ENCODE measurements at places on chromosomes 5 and 9.

DNA sequence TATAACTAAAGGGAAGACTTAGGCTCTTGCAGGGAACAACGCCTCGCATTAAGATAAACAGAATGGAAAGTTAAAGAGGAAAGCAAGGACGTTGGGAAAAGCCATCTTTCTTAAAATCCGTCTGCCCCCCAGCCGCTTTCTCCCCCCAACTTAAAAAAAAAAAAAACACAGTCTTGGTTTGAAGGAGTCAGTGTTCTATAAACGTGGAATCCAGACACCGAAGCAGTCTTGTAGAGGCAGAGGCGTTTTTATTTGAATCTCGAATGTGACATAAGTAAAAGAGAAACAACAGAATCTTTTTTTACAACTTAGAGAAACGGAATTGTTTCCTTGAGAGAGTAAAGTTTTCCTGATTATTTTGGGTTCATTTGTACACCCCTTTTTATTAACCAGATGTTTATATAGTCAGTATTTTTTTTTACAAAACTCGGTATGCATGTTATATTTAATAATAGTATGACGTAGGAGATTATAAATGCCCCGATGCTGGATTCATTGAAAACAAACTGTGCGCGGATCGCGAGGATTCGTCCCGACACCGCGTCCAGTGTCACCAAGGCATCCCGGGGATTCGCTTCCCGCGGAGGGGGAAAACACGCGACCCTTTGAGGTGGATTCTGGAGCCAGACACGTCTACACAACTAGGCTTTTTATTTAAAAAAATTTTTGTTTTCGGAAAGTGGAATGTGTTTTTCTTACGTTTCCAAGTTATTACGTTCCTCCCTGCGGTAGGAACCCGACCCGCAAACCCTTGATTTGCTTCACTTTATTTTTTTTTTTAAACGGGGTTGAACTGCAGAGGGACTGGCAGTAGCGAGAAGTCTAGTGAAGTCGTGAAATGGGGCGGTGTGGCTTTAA lies 6.7 kb downstream of the PTCH1 start:
- DNase-seq, result no peak

GRCh38 chr5:88694023-88694679 lies 188.8 kb downstream of the MEF2C start:
- DNase-seq, result no peak

DNA sequence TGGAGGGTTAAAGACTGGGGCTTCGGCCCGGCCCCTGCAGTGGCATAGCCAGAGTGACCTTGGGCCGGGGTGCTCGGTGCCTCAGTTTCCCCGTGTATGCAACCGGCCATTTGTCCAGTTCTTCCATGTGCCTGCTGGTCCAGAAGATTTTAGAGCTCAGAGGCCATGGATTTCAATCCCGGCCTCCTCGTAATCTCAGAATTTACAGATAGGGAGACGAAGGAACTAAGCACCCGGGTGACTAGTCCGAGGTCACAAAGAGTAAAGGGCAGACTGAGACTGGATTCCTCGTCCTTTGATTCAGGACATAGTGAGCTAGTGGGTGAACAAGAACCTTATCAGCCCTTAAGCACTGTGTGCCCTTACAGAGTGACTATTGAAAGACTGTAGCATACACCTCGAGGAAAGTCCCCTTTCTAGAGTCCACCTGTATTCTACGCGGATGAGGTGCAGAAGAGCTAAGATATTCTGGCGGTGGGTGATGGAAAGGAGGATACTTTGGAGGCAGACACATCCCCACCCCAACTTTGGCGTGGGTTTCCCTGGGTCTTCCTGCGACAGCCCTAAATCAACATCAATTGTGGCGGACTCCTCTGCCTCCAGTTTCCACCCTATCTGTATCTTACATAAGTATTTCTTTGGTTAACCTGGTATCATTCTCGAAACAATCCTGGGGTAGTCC lies 597 bp downstream of the SLC31A1 start:
- DNase-seq, result no peak

DNA sequence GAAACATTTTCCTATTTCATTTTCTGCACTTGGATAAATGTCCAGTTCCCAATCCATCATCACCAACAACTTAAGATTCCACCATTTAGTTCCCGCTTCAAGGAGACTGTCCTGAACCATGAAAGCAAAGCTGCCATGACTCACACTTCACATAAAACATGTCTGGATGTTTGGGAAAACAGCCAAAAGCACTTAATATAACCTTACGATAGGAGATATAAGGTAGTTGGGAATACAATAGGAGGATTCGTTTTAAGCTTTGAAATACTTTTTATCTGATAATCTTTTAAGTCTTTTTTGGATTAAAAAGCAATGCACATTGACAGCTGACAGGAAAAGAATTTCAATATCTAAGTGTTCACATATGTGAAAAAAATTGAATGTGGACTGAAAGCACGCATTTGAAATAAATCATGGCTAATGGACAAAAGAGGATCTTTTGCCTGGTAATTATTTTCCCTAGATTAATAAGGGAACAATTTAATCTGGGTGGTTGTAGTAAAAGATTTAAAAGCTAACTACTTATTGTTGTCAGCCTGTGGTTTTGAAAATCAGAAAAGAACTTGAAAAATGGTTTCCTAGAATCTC lies 17.3 kb upstream of the TGFBI start:
- no peak for DNase-seq
